ENCODE measurements at places on chromosomes 16 and 17.

- DNase-seq, result no peak
These were observed 76.9 kb downstream of the RPA1 start for GRCh38 chr17:1906662-1907101.

DNA sequence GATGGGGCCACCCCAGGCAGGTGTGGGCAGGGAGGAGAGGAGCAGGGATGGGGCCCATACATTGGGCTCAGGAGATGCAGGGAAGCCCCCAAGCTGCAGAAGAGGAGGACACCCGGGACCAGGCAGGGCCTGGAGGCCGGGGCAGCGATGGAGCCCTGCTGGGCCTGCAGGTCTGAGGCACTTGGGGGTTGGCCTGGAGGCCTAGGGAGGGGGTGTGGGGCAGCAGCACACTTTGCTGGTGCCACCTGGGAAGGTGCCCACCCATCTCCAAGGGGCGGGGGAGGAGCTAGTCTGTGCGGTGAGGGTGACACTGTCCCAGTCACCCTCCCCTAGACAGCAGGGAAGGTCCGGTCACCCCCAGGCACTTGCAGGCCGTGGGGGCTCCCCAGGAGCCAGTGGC lies 6.4 kb upstream of the CCDC57 start:
- DNase-seq, result no peak

- peak; percentile 23 for DNase-seq
These were observed 6.3 kb upstream of the MNT start for GRCh38 chr17:2406903-2407790.

DNA sequence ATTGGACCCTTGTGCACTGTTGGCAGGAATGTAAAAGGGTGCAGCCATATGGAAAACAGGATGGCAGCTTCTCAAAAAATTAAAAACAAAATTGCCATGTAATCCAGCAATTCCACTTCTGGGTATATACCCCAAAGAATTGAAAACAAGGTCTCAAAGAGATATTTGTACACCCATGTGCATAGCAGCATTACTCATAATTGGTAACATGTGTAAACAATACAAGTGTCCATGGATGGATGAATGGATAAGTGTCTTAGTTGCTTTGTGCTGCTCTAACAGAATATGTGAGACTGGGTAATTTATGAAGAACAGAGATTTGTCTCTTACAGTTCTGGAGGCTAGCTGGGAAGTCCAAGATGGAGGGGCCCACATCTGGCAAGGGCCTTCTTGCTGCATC lies 3.8 kb upstream of the RUNDC3A start:
- DNase-seq, result no peak

- no peak for DNase-seq
These were observed 297.5 kb downstream of the CDH13 start for GRCh38 chr16:82924075-82924854.

DNA sequence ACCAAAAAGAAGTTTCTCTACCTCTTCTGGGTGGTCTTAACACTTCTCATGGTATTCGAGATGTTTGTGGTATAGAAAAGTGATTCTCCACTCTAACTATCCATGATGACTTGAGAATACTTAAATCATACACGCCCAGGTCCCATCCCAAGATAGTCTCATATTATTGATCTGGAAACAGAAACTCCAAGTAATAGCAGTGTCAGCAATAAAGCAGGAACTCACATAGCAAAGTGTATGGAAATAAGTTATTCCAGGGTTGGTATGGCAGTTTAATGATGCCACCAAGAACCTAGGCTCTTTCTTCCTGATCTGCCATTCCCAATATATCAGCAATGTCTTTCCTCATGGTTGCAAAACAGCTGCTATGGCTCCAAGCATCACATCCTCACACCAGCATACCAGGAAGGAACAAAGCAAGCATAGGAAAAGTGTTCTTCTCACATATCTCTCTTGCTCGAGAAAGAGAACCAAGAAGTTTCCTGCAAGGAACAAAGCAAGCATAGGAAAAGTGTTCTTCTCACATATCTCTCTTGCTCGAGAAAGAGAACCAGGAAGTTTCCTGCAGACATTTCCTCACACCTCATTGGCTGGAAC lies 23.6 kb upstream of the TOX3 start:
- no peak for DNase-seq

- no peak for DNase-seq
These were observed 737 bp downstream of the OTOP3 start for GRCh38 chr17:74936470-74936799.

DNA sequence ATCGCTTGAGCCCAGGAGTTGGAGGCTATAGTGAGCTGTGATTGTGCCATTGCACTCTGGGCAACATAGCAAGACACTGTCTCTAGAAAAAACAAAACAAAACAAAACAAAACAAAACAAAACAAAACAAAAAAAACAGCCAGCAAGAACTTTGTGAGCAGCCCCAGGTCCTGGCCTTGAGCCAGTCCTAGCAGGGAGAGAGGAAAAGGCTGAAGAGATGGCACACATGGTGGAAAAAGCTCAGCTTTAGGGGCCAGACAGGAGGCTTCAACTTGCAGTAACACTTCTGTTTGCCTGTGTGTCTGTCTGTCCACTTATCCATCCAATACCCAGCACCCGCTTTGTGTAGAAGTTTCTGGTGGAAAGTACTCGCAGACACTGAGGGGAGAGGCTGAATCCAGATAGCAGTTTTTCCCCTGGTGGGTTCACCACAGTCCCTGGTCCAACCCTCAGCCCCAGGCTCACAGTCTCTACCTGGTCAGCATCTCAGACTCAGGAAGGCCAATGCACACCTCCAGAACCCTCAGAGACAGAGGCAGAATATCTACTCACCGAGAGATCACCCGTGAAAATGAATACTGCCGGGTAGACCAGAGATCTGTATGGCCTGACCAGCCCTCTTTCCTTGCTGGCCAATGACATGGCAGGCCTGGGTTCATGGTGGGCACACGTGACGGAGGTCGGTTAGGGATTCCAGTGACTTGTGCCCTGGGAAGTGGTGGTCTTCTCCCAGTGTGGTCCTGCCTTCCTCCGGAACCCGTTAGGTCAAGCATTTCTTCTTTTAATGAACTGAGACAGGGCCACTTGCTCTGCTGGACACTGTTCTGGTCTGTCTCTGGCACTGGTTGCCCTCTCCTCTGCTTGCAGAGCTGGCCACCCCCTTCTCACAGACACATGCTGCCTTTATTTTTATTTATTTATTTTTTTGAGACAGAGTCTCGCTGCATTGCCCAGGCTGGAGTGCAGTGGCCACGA lies 79.5 kb upstream of the DNAJA2 start:
- no peak for DNase-seq

DNA sequence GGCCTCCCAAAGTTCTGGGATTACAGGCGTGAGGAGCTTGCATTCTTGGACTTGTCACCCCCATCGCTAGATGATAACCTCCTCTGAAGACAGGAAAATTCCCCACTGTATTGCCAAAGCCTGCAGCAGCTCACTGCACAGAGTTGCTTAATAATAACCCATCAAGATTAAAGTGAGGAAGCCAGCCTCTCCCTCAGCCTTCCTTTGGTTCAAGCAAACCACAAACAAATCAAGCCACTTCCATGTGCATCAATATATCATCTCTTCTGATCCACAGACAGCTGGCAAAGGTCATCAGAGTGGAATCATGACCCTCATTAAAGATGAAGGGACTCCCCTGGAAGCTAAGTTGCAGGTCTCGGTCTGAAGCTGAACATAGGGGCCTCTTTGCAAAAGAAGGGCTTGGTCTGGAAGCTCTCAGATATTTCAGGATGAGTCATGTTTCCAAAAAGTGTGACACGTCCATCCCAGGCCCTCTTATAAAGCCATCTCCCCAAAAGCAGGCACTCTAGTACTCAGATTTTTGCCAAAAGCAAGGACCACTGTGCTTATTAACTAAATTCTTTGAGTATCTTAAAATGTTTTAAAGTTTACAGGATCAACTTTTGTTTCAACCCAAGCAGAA lies 4.8 kb downstream of the EMP2 start:
- DNase-seq, result no peak

DNA sequence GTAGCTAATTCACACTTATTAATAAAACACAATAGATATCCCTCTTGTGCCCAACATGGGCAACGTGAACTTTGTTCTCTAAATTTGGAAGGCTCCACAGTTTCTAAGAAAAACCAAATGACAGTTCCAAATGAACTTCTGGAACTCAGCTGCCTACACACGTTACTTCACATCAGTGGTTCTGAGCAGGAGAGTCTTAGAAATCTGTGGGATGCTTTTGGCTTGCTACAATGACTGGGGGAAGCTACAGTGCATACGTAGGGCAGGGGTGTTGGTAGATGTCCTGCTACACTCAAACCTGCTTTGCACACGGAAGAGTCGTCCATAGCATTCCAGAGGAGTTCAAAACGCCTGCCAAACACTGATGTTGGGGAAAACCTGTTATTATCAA lies 8.0 kb downstream of the TXNDC11 start:
- DNase-seq, result no peak

DNA sequence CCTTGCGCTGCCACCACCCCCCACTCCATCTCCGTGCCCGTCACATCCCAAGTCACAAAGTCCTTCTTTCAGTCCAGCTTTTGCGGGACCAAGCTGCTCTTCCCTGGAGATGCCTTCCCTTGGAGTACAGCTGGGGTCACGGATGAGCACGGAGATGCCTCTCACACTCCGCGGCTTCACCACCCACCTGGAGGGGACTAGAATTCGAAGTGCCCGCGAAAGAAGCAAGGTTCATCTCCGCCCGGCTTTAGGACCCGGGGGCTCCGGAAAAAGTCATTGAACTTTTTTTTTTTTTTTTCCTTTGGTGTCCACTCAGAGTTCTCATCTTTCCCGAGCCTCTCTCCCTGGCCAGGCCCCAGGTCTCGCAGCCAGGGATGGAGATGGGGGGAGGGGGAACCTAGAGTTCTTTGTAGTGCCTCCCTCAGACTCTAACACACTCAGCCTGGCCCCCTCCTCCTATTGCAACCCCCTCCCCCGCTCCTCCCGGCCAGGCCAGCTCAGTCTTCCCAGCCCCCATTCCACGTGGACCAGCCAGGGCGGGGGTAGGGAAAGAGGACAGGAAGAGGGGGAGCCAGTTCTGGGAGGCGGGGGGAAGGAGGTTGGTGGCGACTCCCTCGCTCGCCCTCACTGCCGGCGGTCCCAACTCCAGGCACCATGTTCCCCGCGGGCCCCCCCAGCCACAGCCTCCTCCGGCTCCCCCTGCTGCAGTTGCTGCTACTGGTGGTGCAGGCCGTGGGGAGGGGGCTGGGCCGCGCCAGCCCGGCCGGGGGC lies at the start of gene FKBP10:
TSS of gene FKBP10 (plus strand) at position 624 of the 771 bp plus-strand sequence. CDS start at position 655, 31 bp downstream.
- DNase-seq, result peak; percentile 92

GRCh38 chr17:63290784-63291183 lies 155.3 kb downstream of the CYB561 start:
- no peak for DNase-seq

- no peak for DNase-seq
These were observed 1.2 kb upstream of the CES1 start for GRCh38 chr16:55834049-55834448.

DNA sequence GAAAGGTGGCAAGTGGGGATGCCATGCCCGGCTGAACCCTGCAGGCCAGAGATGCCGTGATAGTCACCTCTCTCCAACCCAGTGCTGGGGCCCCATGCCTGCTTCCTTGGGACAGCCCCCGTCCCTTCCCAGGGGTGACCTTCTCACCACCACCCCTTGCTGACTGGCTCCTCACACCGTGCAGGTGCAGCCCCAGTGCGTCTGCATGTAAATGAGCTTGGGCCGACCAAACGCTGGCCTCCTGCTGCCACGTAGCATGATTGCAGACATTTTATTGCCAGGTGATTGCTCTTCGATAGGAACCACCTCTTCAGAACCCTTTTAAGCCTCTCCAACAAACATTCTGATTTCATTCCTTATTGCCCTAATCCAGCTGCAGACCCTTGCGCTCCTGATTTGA lies 32.5 kb downstream of the ASIC2 start:
- peak; percentile 19 for DNase-seq

GRCh38 chr17:8226536-8227237 lies 16.3 kb upstream of the AURKB start:
- DNase-seq, result peak; percentile 66

- DNase-seq, result no peak
These were observed 5.5 kb downstream of the PPP1R9B start for GRCh38 chr17:50144845-50145531.

DNA sequence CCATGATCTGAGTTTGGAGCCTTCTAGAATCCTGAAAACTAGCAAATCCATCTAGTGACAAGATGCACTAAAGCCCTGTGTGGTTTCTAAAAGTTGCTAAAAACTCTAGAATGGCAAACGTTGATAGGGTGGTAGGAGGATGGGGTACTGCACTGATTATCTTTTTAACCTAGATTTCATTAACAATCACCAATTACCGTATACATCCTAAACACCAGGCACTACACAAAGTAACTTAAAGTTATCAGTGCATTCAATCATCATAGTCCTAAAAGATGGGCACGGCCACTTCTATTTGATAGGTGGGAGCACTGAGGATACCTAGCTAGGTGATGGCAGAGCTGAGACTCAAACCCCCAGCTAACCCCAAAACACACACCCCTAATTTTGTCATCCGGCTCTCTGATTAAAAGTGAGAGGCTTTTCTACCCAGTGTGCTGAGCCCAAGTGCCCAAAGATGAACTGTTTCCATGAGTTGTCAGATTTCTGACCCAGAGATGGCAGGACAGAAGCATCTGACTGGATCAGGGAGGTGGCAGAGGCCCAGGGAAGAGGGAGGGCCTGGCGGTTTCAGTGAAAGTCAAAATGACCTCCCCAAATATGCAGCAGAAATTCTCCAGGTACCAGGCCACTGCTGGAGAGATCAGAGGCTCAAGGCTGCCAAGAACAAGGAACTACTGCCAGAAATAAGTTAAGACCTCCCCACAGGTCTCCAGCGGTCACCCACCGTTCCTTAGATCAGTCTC lies 396.8 kb downstream of the SOX9 start:
- no peak for DNase-seq

DNA sequence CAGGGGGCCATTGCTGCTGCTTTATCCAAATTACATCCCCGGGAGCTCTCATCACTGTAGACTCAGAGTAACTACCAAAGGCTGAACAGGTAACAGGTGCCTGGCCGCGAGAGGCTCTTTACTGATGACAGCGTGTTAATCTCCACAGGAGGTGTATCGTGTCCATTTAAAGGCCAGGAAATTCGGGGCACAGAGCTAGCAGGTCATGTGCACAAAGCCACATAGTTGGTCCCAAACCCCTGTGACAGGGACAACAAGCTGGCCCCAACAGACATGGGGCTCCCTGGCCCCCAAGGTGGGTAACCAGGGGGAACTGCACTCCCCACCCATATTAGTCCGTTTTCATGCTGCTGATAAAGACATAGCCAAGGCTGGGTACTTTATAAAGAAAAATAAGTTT lies 55.3 kb upstream of the RBFOX3 start:
- no peak for DNase-seq

DNA sequence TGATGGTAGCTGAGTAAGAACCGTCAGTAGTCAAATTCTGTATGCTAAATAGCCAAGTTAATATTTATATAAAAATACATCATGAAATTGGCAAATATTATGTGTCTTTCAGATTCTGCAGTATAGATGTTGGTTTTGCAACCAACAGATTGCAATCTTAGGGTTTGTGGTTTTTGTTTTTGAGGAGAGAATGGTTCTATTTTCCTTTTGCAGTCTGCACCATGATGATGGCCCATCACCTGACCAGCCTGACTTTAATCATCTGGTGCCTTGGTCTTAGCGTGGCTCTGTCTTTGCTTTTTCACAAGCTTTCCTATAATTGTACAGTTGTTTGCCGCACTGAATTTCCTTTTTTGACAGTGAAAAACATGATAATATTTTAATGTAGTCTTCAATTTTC lies 50.7 kb downstream of the NUP93 start:
- DNase-seq, result no peak

GRCh38 chr17:27081002-27081638 lies 212.8 kb upstream of the WSB1 start:
- no peak for DNase-seq
